ENCODE measurements at places on chromosomes 3 and 15.

GRCh38 chr15:58473724-58474123 is 41.9 kb downstream of the LIPC start:
- DNase-seq = no peak

DNA sequence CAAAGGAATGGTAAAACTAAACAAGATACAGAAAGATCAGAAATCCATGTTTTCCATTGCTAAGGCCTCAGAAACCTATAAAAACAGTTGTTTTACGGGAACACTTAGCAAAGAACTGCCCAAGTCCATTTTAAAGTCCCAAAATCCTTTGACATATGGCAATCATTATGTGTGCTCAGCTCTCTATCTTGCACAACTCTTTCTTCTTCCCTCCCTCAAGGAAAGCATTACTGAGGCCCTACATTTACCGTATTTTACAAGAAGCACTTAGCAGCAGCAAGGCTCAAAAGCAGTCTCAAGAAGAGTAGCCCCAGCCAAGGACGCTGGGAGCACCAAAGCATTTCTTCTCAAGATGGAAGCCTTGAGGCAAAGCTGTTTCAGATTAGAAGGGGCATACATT is 169.6 kb upstream of the LRTM1 start:
- DNase-seq = no peak

GRCh38 chr3:128697341-128697740 is 28.6 kb upstream of the RAB7A start:
- DNase-seq = no peak

GRCh38 chr3:126320517-126321293 is 36.5 kb downstream of the KLF15 start:
- DNase-seq = no peak

DNA sequence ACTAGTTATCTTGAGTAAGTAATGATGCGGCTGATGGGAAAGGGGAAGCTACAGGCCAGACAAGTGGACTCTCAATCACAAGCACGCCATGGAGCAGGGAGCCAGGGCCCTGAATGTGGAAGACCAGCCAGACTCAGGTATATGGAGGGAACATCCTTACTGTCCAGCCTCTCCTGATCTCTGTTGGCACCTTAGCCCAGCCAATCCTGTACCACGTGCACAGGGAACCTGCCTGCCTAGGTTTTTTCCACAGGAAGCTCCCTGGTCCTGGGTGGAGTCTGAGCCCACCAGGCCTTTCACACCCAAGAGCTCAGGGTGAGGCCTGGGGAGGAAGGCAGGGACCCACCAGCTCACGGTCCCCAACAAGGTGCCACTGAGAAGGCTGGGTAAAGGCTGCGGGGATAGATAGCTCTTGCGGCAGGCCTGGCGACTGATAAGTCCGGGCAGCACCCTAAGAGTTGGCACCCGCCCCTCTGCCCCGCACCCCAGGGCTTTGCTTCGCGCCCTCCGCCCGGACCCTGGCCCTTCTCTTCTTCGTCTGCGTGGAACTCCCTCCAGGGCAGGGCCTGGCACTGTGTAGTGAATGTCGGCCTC is 933 bp upstream of the APEH start:
- no peak for DNase-seq

DNA sequence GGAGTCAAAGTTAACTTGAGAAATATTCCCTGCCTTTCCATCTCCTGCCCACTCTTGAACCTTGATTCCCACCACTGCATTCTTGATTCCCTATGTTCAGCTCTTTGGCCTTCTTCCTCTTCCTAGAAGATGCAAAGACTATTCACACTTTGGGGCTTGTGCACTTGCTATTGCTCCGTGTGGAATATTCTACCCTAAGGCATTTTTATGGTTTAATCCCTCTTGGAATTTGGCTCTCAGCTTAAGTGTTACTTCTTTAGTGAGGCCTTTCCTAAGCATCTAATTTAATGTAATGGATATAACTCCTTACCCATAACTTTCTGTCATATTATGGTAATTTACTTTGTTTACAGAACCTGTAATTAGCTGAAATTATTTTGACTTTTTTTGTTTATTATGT is 318.9 kb upstream of the COL8A1 start:
- no peak for DNase-seq

GRCh38 chr15:90184786-90185704 is 16.1 kb upstream of the SEMA4B start:
- DNase-seq = peak; percentile 64

GRCh38 chr15:97502038-97502437 is 458.5 kb upstream of the ARRDC4 start:
- no peak for DNase-seq

GRCh38 chr15:58378241-58379085 is 53.3 kb upstream of the LIPC start:
- no peak for DNase-seq

- DNase-seq = no peak
These were observed 23.9 kb downstream of the DPH6 start for GRCh38 chr15:35522061-35522460.

- DNase-seq = no peak
These were observed 109.2 kb downstream of the CD47 start for GRCh38 chr3:107981471-107982111.

- no peak for DNase-seq
These were observed 440.8 kb upstream of the GBE1 start for GRCh38 chr3:82202269-82202668.

DNA sequence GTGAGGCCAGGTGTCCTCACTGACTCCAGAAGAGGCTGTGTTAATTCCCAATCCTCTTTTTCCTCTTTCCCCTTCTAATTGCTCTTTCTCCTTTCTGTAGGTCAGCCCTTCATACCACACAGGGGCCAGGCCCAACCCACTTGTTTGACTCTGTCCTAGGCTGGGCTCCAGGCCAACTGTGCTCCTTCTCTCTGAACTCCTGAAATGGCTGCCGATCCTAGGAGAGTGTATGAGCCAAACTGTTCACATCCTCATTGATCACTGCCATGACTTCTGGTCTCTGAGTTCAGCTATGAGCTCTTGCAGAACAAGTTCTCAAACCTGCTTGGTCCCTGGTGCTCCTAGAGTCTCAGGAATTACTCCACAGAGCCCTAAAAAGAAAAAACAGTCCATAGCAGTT is 145.1 kb downstream of the VGLL4 start:
- DNase-seq = peak; percentile 59

Data from NCI-H1105 treated with DMSO at 0.1 percent for 48 hours (cell line).